Psoas muscle (tissue), 8 donors: ENCODE measurements at places on chromosomes 7 and 10.
A peak's percentile ranks its signal among the peaks of the same experiment; 100 is the strongest.

GRCh38 chr7:101787864-101788263 lies 29.6 kb upstream of the CUX1 start:
- no peak for DNase-seq

DNA sequence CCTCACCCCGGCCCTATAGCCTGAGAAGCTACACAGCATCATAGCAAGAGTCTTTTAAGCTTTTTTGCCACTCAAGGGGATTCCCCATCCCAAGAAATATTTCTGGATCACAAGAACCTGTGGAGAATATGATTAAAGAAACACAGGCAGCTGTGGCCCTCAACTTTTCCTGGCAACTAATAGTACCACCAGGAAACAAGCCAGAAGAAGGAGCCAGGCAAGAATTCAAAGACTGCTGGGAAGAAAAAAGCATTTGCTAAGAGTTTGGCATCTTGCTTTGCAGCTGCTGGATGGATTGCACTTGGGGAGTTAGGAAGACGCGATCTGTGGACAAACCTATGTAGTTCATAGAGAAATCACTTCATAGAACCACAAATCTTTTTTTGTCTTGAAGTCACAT lies 437.8 kb downstream of the PLXDC2 start:
- DNase-seq: no peak

DNA sequence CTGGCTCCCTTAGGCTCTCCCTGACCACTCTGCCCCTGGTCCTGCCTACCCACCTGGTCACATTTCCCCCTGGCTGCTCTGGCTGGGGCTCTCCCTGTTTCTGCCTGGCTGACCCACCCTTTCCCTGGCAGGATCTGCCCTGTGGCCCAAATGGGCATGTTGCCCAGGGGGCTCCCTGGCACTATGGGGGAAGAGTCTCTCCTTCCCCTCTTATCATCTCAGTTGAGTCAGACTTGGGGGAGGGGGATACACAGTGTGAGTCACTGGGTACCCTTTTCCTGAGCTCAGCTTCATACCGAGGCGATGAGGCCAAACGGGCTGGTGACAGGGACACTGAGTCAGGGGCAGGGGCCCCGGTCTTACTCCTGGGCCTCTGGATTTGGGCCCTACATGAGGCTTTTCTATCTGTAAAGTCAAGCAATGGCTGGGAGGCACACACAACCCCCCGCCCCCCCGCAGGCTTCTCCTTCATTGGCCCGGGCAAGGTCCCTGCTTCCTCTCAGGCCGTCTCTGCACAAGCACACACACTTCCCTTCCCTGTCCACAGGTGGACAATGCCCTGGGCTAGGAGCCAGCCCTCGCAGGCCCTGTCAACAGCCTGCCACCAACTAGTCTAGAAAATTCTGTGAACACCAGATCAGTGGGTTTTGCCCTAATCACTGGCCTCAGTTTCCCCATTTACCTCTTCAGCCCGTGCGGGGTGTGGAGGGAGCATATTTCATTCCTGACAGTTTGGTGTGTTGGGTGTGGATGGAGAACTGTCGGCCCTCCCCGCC lies 627 bp upstream of the FLNC start:
- peak; percentile 68 for DNase-seq

- DNase-seq: no peak
Observed at GRCh38 chr7:138798836-138799235, 840 bp upstream of the ATP6V0A4 start.

GRCh38 chr7:138459413-138460175 lies 465 bp upstream of the TRIM24 start:
- no peak for DNase-seq

GRCh38 chr10:79274279-79275104 lies 72.8 kb upstream of the PPIF start:
- DNase-seq: peak; percentile 93

DNA sequence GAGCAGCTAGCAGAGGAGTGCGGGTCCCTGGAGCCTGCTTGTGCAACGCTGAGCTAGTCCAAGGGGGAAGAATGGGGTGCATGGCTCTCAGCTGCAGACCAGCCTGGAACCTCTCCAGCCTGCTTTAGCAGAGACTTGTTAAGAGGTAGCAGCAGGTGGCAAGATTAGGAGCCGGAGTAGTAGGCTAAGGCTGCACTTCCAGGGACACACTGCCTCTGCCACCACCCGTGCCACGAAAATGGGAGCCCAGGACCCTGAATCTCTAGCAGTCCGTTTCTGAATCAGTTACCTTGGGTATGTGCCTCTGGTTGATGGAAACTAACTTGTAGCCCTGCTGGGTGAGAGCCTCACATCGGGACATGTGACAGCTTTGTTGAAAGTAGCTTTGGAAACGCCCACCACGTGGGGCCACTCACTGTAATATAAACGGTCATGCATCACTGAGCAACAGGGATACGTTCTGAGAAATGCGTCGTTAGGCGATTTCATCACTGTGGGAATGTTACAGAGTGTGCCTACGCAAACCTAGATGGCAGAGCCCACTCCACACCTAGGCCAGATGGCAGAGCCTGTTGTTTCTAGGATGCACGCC lies 25.9 kb downstream of the HTRA1 start:
- DNase-seq: no peak

DNA sequence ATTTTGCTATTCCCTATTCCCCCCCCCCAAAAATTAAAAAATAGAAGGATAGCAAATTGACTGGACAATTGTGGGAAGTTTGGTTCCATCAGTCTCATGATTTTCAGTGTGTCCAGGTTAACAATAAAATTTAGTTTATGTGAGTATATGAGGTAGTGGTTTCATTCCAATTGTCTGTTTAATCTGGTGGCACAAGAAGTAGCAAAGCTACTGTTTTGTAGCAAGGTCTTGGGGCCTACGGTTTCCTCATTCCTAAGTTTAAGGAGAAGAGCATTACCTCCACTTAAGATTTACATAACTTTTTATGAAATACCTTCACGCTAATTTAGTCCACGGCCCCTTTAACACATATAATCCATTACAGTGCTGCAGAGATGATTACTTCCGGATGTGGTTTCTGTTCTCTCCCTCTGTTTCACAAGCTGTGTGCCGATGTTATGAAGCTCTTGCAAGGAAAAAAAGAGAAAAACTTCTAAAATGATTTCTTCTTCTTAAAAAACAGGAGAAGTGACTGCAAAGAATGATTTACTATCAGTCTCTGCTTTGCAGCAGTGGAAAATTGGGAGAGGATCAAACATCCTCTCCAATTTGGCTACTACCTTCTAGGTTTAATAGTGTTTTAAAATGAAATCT lies 32.7 kb upstream of the NPVF start:
- no peak for DNase-seq

DNA sequence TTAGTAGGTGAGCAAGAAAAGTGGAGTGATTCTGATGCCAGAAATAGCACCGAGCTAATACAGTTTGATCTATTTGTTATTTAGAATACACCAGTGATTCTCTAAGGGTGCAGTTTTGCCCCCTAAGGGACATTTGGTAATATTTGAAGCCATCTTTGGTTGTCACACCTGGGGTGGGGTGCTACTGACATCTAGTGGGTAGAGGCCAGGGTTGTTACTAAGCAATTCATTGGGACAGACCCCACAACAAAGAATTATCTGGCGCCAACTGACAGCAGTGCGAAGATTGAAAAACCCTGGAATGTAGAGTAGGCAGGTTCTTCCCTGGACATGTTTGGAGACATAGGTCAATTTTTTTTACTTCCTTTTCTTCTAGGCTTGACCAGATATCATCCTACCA lies 14.6 kb downstream of the PALS2 start:
- peak; percentile 47 for DNase-seq

DNA sequence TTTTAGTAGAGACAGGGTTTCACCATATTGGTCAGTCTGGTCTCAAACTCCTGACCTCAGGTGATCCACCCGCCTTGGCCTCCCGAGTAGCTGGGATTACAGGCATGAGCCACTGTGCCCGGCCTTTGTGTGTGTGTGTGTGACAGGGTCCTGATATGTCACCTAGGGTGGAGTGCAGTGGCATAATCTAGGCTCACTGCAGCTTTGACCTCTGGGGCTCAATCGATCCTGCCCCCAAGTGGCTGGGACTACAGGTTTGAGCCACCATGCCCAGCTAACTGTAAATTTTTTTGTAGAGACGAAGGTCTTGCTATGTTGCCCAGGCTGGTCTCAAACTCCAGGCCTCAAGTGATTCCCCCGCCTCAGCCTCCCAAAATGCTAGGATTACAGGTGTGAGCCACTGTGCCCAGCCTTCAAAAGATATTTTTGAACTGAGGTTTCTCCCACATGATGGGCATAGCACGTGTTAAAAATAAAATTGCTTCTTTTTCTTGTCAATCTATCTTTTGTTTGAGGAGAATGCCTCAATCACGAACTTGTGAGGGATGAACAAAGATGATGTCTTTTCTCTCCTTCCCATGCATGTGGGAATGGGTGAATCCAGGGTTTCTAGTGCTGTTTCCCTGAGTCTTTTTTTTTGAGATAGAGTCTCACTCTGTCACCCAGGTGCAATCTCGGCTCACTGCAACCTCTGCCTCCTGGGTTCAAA lies 30.8 kb upstream of the PSAP start:
- DNase-seq: no peak

- DNase-seq: no peak
Observed at GRCh38 chr7:55794527-55794926, 68.0 kb downstream of the SEPTIN14 start.

- no peak for DNase-seq
Observed at GRCh38 chr10:72545546-72545945, 80.3 kb downstream of the MICU1 start.

DNA sequence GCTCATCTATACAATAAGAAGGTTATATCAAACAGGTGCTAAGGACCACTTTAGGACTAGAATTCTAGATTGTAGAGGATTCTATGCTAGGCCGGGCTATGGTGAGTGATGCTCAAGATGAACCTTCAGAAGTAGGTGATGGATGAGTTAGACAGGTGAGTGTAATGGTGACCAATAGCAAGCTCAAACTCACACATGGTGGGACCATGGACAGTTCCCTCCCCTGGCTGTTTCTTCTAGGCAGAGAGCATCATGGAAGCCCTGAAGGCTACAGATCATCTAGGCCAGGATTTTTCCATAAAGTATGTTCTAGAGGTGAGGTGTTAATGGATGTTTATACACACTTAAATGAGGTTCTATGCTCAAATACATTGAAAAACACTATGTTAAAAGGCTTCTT lies 162.2 kb upstream of the WDR11 start:
- DNase-seq: no peak

- no peak for DNase-seq
Observed at GRCh38 chr10:80567292-80567691, 29.6 kb downstream of the SH2D4B start.

GRCh38 chr10:86655173-86655540 lies 810 bp downstream of the OPN4 start:
- no peak for DNase-seq

DNA sequence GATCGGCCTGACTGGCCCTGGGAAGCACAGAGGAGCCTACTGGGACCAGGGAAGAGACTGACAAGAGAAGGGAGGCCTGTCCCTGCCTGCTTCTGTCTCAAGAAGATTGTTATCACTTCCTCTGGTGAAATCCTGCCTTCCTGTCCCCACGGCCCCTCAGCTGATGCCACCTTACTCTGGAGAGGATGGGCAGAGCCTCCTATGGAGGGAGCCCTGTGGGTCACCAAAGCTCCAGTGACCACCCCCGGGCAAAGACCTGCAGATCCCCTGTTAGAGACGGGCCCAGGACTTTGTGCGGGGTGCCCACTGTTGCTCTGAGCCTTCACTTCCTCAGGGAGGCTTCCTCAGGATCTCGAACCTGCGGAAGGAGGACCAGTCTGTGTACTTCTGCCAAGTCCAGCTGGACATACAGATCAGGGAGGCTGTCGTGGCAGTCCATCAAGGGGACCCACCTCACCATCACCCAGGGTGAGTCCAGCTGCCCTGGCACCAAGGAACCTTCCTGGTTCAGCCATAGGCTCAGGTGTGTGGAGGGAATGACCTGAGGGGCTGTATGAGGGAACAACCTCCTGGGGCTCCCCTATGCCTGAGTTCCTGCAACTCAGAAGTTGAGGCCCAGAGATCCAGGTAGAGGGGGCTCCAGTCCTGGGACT lies 1.4 kb upstream of the PILRB start:
- peak; percentile 21 for DNase-seq

- no peak for DNase-seq
Observed at GRCh38 chr7:43283706-43284105, 171.3 kb downstream of the HECW1 start.

GRCh38 chr7:479115-479947 lies 40.3 kb downstream of the PDGFA start:
- peak; percentile 46 for DNase-seq

DNA sequence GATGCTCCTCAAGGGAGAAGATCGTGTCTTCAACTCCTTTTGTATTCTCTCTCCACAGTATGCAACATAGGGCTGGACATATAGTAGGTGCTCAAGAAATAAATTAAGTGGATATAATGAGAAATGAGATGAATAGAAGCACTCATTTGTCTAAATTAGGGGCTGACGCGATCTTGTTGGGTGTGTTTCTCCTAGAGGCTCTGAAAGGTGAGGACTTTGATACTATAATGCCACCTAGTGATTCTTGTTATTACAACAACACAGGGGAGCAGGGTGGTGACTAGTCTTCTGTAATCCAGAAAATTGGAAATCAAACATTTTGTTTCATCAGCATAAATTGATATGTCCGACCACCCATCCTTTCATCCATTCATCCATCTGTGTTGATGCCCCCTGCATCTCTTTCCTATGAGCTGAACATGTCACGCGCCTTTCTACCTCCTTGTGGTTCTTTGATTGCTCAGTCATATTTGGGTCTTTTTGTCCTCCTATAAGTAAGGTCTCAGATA lies 3.5 kb upstream of the CFAP58 start:
- no peak for DNase-seq

GRCh38 chr10:129048513-129048912 lies 418.5 kb upstream of the MGMT start:
- no peak for DNase-seq

DNA sequence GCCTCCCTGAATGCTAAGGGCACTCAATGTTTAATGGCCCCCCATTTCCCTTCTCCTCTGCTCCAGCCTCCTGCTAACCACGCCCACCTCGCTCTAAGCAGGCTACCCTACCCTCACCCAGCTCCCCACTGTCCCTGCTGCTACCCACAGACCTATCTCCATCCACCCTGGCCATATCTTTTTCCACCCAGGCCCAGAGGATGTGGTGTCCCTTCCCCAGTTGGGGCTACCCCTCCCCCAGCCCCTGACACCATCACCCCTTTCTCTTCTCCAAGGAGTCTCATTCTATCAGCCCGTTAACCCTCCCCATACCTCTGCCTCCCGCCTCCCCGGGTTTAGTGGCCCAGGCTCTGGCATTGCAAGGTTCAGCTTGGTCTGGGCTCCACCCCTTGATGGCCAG lies 28.9 kb upstream of the PPIF start:
- no peak for DNase-seq
